ENCODE measurements at places on chromosomes 7 and 10.
A peak's percentile ranks its signal among the peaks of the same experiment; 100 is the strongest.

DNA sequence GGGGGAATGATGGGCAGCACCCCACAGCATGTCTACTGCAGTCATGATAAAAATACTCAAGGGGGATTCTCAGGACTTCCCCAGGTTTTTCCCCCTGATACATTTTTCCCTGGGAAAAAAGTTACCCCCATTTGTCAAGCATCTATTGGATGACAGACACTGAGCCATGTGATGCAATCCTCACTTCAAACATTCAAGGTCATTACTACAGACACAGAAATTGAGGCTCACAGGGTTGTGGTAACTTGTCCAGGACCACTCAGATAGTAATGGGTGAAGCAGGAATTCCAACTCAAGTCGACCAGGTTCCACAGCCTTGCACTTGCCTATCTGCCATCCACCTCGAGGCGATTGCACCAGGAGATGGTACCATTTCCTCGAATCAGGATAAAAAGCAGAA is 31.7 kb downstream of the PPP1R3C start:
- DNase-seq: no peak

GRCh38 chr10:78597796-78598555 is 470.8 kb upstream of the ZMIZ1 start:
- DNase-seq: no peak

GRCh38 chr10:131898061-131898460 is 2.7 kb upstream of the PPP2R2D start:
- no peak for DNase-seq

- peak; percentile 4 for DNase-seq
Observed at GRCh38 chr7:24227603-24228359, 56.2 kb upstream of the NPY start.

- no peak for DNase-seq
Observed at GRCh38 chr10:68023292-68023691, 51.8 kb downstream of the HERC4 start.

DNA sequence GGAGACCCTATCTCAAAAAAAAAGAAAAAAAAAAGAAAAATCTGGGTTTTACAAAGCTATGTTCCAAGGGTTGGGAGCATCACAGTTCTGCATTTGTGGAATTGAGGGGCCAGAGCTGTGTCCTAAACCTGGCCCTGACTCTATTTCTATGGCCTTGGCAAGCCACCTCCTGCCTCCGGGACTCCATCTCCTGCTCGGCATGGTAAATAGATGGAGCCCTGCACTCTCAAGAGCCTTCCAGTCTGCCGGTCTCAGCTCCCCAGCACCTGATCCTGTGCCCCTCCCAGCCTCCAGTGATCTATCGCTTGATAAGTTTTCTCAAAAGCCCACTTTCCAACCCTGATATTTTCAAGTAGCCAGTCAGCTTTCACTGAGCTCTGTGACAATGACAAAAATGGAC is 43.0 kb downstream of the KCNH2 start:
- no peak for DNase-seq

- DNase-seq: no peak
Observed at GRCh38 chr10:3407208-3407607, 234.6 kb upstream of the PITRM1 start.

DNA sequence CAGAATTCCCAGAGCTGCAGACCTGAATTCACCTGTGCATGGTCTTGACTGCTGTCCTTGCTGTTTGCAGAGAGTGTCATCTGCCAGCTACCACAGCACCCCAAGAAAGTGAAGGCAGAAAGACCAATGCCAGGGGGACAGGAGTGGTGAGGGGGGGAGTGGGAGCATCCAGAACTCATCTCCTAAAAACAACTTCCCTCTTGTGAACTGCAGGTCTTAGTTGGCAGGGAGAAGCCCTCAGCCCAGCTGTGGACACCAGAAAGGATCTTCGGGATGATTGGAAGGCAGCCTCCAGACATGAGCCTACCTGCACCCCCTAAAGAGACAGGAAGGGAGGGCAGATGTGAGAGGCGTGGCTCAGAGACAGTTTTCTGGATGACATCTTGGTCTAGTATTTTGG is 615.8 kb upstream of the MGMT start:
- no peak for DNase-seq

DNA sequence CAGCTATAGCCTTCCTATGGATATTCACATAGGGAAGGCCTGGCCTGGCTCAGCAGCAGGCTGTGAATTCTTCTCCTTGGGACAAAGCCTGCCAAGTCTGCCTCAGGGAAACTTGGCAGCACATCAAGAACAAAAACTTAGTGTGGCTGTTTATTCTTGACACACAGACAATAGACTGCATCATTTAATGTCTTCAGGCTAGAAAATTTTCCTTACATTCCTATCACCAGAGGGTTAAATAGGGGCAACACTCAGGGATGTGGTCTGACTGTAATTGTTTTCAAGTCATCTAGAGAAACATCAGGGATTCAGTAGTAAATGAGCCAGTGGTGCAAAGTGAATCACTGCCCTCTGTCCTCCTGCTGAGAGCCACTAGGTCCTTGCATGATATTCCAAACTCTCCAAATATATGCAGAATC is 137.3 kb downstream of the SEMA3C start:
- no peak for DNase-seq

DNA sequence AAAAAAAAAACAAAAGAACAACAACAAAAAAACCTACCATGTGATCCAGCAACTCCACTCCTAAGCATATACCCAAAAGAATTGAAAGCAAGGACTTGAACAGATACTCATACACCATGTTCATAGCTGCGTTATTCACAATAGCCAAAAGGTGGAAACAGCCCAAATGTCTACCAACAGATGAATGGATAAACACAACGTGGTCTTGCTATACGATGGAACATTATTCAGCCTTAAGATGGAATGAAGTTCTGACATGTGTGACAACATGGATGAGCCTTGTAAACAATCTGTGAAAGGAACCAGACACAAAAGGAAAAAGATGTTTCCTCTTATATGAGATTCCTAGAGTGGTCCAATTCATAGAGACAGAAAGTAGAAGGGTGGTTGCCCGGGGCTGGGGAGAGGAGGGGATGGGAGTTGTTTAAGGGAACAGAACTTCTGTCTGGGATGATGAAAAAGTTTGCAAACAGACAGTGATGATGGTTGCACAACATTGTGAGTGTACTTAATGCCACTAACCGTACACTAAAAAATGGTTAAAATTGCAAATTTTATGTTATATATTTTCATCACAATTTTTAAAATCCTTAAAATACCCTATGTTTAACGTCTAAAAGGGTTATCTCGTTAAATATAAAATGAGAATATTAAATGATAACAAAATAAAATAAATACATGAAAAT is 11.6 kb downstream of the CLEC2L start:
- DNase-seq: no peak

DNA sequence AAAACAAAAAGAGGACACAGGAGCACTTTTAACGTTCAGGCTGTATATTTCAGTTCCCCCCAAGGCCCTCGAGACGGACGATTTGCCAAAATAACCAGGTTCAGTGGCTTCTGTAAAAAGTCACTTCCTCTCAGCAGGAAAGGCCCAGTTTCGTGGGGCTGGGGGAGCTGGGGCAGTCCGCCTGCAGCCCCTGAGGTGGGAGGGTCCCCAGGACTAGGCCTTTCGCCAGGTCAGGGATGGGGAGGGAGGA is 28.8 kb downstream of the WDR86 start:
- no peak for DNase-seq

DNA sequence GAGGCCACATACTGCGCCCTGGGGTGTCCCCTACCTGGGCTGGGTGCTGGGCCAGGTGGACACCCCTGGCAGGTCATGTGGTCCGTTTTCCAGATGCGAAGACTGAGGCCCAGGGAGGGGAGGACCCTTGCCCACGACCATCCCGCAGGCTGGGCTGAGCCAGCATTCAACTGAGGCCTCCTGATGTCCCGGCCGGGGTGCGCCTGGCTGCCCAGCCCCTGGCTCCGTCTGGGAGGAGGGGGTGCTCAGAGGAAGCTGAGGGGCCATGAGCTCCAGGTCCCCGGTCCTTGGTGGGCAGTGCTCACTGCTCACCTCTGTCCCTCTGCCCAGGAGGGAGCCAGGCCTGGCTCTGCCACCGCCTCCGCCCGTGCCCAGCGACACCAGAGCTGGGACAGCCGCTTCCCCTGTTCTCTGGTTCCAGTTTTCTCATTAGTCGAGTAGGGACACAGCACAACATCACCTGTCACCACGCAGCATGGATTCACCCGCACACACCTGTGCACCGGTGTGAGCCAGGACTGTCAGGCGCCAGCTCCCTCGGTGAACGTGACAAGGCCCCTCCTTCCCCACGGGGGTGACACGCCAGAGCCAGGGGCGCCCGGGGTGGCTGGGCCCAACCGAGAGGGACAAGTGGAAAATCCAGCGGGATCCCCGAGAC is 139.7 kb downstream of the ELFN1 start:
- no peak for DNase-seq

- no peak for DNase-seq
Observed at GRCh38 chr7:143460271-143460979, 17.2 kb downstream of the TAS2R60 start.

- DNase-seq: no peak
Observed at GRCh38 chr7:114450431-114450830, 35.8 kb downstream of the FOXP2 start.

DNA sequence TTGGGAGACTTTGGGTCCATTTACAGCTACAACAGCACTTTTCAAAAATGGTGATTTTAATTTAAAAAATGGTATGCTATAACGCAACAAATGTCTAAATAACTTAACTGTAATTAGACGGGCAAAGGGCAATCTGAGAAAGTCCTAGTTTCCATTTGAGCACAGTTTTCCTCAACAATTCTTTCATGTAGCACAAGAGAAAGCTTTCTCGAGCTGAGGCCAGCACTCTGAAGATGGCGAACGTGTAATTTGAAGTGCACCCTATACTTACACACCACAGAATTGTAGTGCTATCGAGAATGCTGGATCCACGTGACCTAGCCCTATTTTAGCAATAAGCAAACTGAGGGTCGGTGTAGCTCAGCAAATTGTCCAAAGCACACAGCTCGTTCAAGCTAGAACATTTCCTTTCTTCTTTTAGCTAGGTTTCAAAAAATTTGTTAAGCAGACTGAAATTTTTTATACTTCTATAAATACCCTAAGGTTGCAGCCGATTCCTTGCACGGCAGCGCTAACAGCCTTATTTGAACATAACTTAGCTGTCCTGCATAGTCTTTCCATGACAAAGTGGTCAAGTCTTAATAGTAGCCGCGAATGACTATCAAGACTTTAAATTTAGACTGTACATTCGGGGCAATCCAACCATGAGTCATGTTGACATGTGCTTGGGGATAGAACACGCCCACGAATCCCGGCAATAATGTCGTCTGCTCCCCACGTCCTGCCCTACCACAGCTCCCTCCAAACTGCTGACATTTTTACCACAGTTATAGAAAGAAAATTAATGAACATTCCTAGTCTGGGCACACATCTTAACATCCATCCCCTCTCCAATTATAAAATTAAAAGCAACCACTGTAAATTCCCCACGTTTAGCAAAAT is 10.0 kb downstream of the KLF6 start:
- no peak for DNase-seq

GRCh38 chr7:15795393-15795792 is 108.9 kb upstream of the MEOX2 start:
- DNase-seq: no peak

- no peak for DNase-seq
Observed at GRCh38 chr10:124700293-124701037, 43.7 kb downstream of the FAM53B start.

DNA sequence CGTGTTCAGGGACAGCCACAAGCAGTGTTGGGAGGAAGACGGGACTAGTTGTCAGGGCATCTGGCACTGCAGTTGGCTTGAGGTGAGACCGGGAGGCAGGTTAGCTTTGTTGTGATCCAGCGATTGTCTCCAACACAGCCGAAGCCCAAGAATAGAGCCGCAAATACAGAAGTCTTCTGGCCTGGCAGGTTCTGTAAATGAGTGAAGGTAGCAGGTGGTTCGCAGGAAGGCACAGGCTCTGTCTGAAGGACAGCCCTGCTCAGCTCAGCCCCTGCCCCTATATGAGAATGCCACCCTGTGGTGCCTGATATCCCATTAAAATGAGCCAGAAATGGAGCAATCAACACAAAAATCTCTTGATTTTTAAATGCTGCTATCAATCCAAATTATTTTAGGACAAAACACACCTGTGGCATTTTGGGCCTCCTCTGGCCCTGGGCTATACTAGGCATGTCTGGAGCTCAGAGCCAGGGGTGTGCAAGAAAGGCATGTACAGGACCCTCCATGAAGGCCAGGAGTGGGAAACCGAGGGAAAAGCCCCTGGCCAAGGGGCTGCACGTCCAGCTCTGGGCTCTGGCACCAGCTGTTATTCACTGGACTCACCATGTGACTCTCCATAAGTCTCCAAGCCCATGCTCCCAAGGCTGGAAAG is 11.2 kb upstream of the C10orf71 start:
- DNase-seq: no peak

DNA sequence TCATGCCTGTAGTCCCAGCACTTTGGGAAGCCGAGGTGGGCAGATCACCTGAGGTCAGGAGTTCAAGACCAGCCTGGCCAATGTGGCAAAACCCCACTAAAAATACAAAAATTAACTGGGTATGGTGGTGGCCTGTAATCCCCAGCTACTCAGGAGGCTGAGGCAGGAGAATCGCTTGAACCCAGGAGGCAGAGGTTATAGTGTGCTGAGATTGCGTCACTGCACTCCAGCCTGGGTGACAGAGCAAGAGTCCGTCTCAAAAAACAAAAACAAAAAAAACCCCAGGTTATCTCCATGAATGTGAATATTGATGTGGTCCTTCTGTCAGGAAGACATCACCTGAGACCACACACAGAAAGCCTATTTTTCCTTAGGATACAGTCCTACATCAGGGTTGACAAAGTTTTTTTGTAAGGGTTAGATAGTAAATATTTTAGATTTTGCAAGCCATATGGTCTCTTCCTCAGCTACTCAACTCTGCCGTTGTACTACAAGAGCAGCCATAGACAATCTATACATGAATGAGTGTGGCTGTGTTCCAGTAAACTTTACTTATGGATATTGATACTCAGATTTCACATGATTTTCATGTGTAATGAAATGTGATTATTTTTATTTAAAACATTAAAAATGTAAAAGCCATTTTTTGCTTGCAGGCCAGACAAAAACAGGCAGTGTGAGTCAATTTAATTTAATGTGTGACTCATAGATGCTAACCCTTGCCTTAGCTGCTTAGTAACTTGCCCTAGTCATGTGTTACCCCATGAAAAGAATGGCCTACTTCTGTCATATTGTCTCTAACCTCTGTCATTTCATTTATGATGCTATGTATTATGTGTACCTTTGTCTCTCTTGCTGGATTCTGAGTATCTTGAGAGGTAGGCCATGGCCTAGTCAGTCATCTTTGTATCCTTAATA is 78.1 kb downstream of the TPST1 start:
- DNase-seq: no peak

DNA sequence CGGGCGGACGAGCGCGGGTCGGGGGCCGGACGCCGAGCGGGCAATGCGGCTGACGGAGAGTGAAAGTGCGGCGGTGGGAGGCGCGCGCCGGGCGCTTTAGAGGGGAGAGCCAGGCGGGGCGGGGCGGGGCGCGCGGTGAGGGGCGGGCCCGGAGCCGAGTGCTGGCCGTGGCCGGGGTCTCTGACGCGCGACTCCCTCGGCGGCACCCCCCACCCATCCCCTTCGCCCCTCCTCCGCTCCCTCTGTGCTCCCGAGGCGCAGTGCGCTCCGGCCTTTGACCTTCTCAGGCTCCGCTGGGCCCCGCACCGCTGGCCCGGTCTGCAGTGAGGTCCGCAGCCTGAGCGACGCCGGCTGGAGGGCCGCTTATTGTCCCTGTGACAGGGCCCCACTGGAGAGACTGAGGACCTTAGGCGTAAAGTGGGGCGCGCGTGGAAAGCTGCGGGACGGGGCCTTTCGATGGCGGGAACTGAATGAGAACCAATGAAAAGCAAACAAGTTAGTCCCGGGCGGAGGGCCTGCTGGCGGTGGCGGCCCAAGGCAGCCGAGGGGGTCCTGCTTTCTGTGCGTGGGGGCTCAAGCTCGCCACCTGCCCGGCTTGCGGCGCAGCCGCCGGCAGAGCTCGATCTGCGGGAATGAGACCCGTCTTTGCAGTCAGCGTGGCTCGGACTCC is at the start of gene CXCL12:
TSS of gene CXCL12 (minus strand) at position 72 of the 670 bp plus-strand sequence. CDS start 92 bp downstream, outside the sequence.
- DNase-seq: no peak

All from stimulated activated CD8-positive, alpha-beta memory T cell treated with anti-CD3 and anti-CD28 coated beads, Interleukin-15, amount 100 ng/mL, for 48 hours (primary cell).